Cerebellar nuclear complex (tissue), 1 donor: ENCODE measurements at places on chromosomes 2 and 18.

DNA sequence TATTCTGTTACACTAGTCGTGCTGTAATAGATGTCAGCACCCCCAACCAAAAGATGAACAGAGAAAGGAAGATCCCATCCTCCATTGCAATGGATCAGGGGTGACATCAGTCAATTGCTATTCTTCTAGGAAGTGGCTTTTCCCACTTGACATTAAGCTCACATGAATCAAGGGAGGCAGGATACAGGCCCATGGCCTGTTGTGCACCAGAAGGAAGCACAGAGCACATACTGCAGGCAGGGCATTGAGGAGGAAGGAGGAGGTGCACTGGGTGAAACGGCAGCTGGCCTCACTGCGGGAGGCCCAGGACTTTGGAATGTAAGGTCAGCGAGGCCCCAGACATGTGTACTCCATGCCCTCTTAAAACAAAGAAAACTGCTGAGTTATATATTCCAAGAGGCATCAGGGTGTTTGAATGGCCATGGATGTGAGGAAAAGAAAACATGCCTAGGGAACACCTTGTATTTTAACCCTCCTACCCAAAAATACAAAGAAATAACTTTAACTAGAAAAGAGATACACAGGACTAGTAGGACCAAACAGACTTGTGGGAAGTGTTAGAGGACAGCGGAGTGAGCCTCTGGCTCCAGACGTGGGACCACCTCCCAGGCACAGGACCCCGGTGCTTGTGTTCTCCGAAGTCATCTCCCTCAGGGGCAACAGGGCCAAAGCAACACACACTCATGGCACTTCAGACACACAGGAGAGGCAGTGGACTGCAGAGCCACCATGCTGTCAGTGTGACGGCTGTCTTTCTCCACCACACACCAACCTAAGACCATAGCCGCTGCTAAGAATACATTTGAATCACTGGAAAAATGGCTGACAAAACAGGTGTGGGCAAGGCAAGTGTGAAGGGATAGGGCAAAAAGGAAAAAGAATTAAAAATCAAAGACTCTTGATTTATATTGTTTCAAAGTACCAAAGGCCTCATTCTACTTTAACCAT is 51.4 kb upstream of the RIOK3 start:
- no peak for DNase-seq

- DNase-seq = no peak
Measured at GRCh38 chr18:21914739-21915319, 174.2 kb downstream of the MIB1 start.

DNA sequence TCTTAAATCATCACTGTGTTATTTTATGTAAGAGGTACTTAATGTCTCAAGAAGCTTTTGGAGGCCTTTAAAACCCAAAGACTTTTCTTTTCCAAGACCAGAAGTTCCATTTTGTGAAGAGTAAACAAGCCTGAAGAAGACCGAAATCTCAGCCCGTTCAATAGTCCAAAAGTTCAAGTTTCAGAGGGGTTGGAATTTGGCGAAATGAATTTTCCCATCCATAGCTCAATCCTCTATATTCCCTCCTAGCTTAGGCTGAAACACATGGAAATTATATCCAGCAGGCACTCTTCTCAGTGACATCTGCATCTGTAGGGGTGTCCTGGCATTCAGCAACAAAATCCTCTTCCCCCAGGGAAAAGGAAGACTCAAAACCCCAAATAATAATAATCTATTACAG is 344.6 kb downstream of the ARHGAP15 start:
- DNase-seq = no peak

DNA sequence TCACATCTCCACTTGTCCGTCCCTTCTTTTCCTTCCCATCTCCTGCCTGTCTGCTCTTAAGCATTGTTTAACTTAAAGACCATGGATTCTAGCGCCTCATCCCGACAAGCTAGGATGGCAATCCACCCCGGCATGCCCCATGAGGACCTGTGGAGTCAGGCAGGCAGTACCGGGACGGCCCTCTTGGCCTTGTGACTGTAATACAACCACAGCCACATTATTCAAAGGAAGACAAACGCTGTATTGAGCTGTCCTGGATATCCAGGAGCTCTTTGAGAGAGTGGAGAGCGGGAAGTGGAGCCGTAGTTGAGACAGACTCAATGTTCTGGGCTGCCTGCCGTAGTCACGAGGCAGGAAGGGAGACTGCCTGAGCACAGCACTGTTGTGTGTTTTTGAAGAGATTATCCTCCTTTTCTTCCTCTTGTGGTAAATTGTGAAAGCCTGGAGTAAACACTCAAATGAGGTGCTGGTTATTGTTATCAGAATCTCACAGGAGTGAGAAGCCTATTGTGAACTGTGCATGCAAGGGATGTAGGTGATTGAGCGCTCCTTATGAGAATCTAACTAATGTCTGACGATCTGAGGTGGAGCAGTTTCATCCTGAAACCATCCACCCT is 929.8 kb upstream of the CNTNAP5 start:
- DNase-seq = no peak

- no peak for DNase-seq
Measured at GRCh38 chr2:218327451-218328210, 29.0 kb upstream of the CATIP start.

GRCh38 chr2:146850746-146851145 is 994.1 kb upstream of the ACVR2A start:
- no peak for DNase-seq

- DNase-seq = no peak
Measured at GRCh38 chr2:74908748-74909444, 49.5 kb upstream of the POLE4 start.

GRCh38 chr2:100845141-100845991 is 25.4 kb downstream of the NPAS2 start:
- no peak for DNase-seq

DNA sequence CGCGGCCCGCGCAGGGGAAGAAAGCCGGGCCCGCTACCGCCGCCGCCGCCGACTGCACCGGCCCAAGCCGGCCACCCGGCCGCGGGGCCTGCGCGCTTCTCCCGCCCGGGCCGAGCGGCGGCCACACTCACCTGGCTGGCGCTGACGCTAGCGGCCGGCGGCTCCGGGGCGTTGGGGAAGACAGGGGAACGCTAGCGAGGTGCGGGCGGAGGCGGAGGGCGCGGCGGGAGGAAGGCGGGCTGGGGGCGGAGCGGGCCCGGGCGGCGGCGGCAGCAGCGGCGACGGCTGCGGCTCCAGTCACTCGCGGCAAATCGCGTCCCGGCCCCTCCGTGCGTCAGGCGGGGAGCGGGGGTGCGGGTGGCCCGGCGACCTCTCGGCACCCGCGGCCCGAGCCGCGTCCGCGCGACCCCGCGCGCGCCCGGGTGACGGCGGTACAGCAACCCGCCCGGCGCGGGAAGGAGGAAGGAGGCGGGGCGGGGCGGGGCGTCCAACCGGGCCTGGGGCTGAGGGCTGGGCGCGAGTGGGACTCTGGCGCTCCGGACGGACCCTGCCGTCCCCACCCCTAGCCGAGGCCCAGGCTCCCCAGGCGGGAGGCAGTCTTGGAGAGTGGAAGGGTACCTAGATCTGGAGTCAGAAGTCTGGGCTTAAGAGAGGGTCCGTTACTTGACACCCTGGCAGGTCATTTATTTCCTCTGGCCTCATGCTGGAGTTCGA is at the start of gene SESTD1:
SESTD1 (minus strand) TSS at position 465 of the 714 bp plus-strand sequence. CDS start 72,991 bp downstream, outside the sequence.
- no peak for DNase-seq

GRCh38 chr2:174312581-174313234 is 22.0 kb upstream of the SP9 start:
- no peak for DNase-seq

- no peak for DNase-seq
Measured at GRCh38 chr2:233810385-233810784, 32.3 kb downstream of the MROH2A start.

DNA sequence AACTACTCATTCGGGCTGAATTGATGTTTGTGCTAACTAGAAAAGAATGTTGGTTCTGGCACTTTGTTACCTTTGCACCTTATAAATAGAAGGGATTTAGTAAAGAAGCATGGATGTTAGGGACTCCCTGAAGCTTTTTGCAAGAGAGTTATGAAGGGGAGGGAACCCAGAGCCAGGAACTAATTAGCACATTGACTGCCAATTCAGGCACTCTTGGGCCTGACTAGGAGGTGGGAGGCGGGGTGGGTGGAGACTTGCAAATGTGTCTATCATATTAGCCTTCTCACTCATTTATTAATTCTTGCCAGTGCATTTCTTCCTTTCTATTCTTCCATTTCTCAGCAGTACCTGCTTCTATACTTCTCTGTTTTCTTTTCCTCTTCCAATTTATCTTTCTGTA is 1022.4 kb downstream of the TMEM182 start:
- DNase-seq = no peak

- DNase-seq = no peak
Measured at GRCh38 chr2:67037655-67038054, 359.5 kb upstream of the ETAA1 start.

DNA sequence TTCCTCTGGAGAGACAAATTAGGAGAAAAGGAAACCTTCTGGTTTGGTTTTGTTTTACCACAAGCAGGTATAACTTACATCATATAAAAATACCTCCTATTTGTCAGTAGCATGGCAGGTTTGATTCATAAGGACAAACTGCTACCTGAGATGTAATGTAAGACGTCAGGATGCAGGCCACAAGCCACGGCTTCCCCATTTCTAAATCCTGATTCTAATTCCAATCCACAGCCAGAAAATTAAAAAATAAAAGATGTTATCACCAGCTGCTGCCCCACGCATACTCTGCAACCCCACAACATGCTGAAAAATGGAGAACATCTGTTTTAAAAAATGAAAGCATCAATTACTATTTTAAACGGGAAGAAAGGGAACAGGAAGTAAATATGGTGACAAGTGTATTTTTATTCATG is 197.6 kb downstream of the BCL11A start:
- DNase-seq = no peak

GRCh38 chr2:128187032-128187654 is 96.1 kb downstream of the UGGT1 start:
- DNase-seq = no peak

DNA sequence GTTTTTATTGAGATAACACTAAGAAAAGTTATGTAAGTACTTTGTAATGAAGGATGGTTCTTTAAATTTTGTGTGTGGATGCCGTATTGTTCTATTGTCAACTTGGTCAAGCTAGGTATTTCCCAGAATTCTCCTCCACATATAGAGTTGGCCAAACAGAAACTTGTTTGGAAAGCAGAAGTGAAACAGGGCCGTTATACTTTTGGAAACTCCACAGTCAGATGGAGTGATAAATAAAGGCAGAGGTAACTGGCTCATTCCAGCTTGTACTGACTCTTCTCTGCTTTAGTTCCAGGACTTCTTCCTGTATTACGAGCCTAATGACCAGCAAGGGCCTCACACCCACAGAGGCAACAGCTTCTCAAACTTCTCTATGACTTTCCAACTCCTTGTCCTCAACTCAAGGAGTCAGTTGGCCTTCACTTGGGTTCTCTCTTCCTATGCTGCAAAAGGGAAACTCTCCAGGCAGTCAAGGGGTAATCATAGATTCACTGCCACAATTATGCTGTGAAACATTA is 16.4 kb upstream of the STARD7 start:
- DNase-seq = no peak

DNA sequence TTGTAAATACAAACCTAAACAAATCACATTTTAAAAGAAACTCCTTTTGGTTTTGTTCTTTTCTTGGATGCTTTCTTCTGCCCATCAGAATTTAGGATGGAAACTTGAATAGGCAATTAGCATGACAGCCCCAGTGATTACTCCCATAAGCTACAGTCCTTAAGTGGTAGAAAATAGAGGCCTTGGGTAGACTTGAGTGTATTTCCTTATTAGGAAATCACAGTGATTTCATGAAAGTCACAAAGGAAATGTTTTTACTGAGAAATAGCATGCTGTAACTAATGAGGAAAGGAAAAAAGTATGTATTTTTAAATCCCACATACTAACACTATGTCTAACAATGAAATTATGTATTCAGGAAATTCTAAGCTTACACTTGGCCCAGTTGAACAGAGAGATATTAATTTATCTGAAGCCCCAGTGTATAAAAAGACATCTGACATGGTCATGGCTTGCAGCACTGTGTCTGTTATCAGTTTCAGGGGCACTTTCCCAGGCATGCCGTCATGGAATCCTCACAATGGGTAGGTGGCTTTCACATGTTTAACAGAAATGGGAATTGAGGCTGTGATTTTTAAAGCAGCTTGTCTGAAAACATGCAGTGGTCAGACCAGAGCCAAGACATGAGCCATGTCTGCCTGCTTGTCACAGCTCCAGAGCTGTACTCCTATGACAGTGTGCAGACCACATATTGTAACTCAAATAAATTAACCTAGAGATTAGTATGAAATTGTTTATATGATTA is 79.7 kb upstream of the TRIB2 start:
- no peak for DNase-seq

- DNase-seq = no peak
Measured at GRCh38 chr18:79915161-79916127, 36.0 kb downstream of the SLC66A2 start.

GRCh38 chr2:214775971-214776370 is 33.5 kb downstream of the BARD1 start:
- no peak for DNase-seq

DNA sequence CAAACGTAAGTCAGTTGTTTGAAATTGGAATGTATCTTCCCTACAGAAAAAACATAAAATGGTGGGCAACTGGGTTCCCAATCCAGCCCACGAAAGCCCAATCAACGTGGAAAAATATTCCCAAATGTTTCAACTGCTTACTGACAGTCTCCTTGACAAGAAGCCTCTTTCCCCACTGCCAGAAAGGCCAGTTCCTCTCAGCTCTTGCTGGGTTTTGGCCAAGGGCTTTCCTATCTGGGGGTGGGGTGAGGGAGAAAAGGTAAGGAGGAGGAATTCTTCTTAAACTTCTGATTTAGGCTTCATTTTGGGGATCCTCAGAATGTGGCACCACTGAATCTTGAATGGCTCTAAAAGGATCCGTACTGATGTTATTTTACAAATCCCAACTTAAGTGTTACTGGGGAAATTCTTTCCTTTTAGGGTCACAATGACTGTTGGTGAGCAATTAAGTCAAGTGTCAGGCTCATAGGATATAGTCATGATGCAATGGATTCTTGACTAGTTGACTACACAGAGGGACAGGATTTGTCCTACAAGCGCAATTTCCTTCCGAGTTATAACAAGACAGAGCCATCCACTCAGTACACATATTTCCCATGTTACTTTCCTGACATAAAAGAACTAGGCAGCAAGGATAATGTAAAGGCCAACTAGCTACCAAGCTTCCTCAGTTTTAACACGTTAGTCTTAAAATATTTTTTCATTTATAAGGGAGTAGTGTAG is 73.6 kb downstream of the SPRED2 start:
- DNase-seq = no peak

GRCh38 chr2:119548516-119549120 is 4.4 kb downstream of the CFAP221 start:
- DNase-seq = no peak

- no peak for DNase-seq
Measured at GRCh38 chr2:207530160-207531031, 634 bp downstream of the CREB1 start.
